Fibroblast of the aortic adventitia (primary cell): ENCODE measurements at places on chromosomes 5 and 9. TPM values are rescaled to one million over a fixed set of nuclear protein-coding genes. Genes with fewer than 3 reads are reported as not detected.

The IFNK gene
- total RNA-seq: not detected in 2 replicates

The INSYN2B gene
- 7.8 and 19.7 TPM in 2 replicates for total RNA-seq

The UAP1L1 gene
- 12.7 and 17.7 TPM in 2 replicates for total RNA-seq

The GHR gene
- 4.3 and 6.0 TPM in 2 replicates for total RNA-seq

The PLK2 gene
- total RNA-seq: 400 and 1,041 TPM in 2 replicates

The SLC6A3 gene
- not detected in 2 replicates for total RNA-seq

The RGS7BP gene
- 0.72 and 1.1 TPM in 2 replicates for total RNA-seq

The INSL4 gene
- not detected in 2 replicates for total RNA-seq

The C5orf46 gene
- total RNA-seq: not detected in 2 replicates

The NR6A1 gene
- total RNA-seq: 1.2 TPM in 1 of 2 replicates, not detected in the other

The TAF1L gene
- not detected in 2 replicates for total RNA-seq

The SAXO1 gene
- 0.08 and 0.18 TPM in 2 replicates for total RNA-seq

The ENTPD8 gene
- not detected in 2 replicates for total RNA-seq
